ENCODE measurements at places on chromosomes 11 and 22.

DNA sequence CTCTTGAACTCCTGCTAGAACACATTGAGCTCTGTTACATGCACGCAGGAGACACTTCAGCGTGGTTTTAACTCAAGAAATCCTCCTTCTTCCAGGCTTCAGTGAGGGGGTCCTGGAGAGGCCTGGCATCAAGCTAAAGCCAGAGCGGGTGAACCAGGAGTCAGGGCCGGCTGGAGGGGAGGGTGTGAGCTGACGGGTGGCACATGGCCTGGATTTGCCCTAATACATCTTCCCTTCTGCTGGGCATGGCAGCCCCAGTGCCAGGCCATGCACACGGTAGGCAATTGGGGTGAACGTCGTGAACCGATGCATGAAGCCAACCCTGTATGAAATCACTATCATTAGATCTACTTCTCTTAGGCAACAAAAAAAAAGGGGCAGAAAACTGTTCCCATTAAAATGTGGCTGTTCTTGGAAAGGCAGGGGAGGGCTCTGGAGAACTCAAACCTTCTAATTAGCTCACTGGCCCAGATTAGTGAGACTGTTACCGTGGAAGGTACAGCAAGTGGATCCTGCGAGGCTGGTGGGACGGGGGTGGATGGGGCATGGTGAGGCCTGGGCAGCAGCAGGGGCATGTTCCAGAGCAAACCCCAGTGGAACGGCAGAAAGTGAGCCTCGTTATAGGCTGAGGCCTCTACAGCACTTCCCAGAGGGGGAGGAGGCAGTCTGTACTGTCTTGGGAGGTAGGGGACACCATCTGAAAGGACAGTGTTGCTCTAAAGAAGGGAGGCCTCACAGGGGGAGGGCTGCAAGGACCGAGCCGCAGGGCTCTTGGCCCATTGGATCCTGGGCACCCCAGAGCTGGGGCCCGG, 10.6 kb downstream of the IFT27 start:
- no peak for DNase-seq

DNA sequence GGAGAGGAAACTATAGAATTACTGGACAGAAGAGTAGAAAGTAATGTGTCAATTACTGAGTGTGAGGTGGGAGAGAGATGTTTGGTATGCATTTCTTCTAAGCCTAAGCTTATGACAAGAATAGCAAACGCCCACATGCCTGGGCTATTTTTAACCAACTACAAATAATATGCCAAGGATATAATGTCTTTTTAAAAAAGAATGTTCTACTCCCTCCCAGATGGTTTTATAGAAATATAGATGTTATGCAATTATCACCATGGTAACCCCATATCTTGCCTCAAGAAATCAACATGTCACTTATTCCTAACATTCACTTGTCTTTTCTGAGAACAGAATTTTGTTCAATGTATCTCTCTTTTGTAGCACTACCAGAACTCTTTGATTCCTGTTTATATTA, 996.7 kb upstream of the CHORDC1 start:
- no peak for DNase-seq

- no peak for DNase-seq
Measured at GRCh38 chr11:108224911-108225786, 2.3 kb downstream of the ATM start.

DNA sequence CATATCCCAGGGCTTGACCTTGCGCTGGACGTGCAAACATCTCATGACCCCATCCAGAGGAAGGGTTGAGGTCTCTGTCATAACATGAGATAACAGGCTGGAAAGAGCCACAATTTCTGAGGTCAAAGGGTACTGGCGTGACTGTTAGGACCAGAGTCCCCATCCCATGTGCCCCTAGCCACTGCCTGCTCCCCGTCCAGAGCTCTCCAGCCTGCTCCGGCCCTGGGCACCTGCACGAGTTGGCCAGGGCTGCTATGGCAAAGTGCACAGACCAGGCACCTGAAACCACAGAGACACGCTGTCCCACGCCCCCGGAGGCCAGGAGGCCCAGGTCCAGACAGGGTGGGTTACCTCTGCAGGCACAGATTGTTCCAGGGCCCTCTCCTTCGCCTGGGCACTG, 58.9 kb downstream of the SHANK2 start:
- no peak for DNase-seq

DNA sequence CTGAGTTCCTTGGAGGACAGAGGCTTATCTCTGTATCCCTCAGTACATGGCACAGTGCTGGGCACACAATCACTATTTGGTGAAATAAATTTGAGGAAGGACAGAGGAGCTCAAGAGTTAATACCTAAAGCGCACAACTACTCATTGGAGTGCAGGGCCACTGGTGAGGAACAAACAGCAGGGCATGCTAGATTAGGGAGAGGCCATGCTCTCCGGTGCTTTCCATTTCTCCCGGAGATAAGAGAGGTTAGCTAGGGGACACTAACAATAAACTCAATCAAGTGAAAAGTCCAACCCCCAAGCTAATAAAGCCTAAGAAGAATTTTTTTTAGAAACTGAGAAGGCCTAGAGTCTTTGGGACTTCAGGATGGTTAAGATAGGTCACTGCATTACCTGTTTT, 29.1 kb downstream of the NFRKB start:
- DNase-seq = no peak

DNA sequence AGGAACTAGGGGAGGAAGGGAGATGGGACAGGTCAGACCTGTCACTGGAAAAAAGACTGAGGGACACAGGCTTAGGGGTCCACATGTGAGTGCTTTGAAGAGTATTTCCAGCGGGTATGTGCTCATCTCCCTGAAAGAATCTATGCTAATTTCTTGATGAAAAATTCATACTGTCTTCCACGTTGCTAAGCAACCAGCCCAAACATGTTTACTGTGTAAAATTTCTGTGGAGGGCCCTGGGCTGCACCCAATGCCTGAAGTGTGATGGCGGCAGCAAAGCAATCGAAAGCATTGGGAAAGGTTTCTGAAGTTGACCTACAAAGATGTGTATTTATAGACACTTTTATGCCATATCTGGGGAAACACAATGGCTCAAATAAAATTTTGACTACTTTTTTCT, 7.4 kb downstream of the SYT13 start:
- DNase-seq = no peak
